Activated gamma-delta T cell treated with anti-CD3 and anti-CD28 coated beads, Interleukin-2, amount 50 U/mL, for 16 hours (primary cell): ENCODE measurements at places on chromosomes 7 and 10.

- DNase-seq = no peak
Measured at GRCh38 chr7:87213811-87214210, 5.7 kb downstream of the TMEM243 start.

DNA sequence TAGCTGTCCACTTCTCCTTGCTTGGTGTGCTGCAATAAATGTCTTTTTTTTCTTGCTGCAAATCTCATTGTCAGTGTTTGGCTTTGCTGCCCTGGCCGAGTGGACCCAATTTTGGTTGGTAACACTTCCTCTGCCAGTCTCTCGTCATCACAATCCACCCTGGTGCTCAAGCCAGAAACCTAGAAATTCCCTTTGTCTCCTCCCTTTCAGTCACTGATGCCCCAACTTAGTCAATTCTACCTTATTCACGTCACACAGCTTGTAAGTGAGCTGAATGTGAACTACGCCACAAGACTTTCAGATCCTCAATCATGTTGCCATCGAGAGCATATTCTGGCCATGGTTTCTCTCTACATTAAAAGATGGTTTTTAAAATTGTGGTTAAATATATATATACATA is 13.0 kb upstream of the FRA10AC1 start:
- no peak for DNase-seq

DNA sequence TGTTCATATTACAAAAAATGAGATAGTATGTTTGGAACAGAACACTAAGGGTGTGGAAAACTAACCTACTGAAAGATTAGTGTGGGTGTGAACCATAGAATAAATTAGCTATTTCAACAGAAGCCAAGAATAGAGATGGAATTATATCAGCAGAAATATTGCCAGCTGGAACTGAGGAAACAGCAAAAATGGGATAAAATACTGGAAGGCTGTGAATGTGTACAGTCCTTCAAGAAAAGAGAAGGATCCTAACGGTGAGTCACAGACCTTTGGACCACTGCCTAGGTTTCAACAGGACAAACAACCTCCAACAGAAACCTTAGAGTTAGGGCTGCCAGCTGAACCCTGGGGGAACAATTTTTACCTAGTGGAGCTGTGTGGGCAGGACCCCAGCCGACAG is 395.0 kb downstream of the ZWINT start:
- no peak for DNase-seq

DNA sequence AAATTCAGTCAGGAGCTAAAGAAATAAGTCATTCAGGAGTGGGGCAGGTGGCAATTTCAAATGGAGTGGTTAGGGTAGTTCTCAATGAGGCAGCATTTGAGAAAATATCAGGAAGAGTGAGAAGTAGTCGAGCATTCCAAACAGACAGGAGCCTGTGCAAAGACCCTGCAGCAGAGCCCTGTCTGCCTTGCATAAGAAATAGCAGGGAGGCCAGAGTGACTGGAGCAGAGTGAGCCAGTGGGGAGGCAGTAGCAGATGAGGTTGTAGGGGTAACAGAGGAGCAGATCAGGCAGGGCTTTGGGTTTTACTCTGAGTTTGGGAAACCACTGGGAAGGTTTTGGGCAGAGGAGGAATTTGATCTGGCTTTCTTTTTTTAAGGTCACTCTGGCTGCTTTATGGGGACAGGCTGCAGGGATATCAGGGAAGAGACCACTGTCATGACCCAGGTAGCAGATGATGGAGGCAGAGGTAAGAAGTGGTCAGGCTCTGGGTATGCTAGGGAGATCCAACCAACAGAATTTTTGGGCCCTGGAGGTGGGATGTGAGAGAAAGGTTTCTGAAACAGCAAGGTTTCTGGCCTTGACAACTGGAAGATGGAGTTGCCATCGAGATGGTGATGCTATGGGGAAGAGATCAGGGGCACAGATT is 1.3 kb upstream of the BLVRA start:
- DNase-seq = no peak

- DNase-seq = no peak
Measured at GRCh38 chr7:109879287-109879828, 1211.6 kb upstream of the LRRN3 start.

DNA sequence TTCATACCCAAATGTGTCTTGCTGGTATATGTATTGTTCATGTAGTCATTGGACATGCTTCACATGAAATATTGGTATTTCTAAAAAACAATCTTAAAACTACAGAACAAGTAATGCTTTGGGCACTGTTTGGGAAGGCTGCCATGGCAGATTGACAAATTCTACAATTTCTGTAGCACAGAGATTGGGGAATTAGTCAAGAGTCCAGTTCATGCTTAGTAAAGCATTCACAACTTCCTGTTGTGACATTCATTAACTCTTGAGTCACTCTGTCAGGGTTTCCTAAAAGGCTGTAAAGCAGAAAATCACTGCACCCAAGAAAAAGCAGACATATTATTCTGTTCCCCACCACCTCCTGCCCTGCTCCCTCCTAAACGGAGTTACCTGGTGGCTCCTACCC is 398.9 kb downstream of the PHTF2 start:
- no peak for DNase-seq

DNA sequence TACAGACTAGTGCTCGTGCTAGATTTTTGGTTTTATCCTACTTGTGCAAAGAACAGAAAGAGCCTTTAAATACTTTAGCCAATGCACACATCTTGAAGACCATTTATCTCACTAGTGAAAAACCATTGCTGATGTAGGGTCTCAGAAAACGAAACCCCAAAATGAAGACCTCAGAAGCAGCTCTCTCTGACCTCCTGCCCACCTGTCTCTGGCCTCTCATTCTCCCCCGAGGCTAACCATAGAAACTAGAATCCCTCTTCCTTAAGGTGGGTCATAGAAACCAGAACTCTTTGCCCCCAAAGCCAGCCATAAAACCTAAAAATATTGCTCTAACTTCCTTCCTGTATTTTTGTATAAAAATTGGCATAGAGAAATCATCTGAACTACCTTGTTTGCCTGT is 112.2 kb downstream of the KIF20B start:
- DNase-seq = no peak

DNA sequence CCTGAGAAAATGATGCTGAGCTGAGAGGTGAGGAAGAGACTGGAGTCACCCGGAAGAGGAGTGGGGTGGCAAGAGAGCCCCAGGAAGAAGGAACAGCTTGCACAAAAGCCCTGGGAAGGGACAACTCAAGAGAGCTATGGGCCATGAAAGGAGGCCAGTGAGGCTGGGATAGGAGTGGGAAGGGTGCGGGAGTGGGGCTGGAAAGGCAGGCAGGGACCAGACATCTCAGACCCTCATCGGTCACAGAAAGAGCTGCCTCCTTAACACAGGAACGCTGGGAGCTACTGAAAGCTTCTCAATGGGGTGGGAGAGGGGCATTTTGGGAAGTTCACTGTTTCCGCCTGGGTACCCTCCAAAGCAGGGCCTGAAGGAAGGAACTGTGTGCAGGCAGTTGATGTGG is 122.0 kb upstream of the UNC5B start:
- no peak for DNase-seq

DNA sequence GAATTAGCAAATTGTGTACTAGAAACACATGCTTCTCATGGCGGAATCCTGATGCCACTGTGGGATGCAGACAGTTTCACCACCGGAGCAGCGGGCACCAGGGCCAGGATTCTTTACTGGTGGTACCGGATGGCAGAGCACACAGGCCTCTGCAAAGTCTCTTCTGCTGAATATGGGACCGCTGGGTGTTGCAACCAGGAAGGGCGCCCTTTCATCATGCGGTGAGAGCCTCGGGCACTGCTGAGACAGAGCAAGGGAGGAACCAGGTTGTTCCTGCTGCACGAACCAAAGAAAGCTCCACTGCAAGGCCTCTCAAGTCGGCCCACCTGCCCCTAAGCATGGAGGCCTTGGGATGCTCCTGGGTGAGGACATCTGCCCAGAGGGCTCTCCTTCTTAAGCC is 57.0 kb upstream of the NMT2 start:
- DNase-seq = no peak

DNA sequence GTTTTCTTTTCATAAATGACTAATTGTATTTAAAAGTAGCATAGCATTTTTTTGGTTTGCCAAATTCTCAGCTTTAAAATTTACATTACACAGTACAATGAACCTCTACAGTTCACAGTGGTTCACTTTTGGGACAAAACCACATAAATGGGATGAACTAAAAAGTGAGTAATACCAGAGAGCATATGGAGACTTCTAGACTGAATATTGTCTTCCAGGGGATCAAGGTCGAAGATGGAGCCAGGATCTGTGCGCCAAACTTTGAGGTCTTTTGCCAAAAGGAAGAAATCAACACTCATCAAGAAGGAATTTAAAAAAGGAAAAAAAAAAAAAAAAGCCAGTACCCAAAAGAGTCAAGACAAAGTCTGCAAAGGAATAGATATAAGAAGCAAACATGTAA is 87.5 kb downstream of the NEBL start:
- no peak for DNase-seq

- no peak for DNase-seq
Measured at GRCh38 chr7:26329520-26330255, 38.0 kb downstream of the SNX10 start.

DNA sequence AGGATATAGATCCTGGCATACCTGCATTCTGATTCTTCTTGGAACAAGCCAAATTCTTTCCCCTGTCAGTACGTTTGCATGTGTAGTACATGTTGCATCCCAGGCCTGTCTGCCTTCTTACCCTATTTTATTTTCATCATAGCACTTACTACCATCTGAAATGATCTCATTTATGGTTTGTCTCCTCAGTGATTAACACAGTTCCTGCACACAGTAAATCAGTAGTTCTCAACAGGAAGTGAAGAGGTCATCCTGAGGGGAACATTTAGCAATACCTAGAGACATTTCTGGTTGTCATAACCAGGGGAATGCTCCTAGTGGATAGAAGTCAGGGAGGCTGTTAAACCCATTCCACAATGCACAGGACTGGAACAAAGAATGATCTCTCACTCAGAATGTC is 38.2 kb upstream of the SLC26A4 start:
- DNase-seq = no peak

DNA sequence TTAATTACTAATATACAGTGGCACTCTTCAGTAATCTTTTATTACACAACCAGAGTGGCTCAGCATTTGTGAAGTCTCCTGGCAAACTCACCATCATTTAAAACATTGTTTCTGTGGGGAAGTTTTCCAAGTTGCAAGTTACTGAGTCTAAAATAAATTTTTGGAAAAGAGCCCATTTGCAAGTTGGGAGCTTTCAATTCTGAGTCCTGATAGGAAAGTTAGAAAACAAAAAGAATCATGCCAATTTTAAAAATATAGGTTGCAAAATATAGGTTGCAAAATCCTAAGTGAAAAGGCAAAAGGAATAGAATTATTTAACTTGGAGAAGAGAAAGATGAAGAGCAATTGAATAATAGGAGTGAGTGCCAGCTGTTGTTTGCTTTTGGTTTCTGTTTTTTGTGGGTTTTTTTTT is 378.8 kb upstream of the C7orf33 start:
- DNase-seq = no peak
